ENCODE measurements at places on chromosomes 4 and X.

DNA sequence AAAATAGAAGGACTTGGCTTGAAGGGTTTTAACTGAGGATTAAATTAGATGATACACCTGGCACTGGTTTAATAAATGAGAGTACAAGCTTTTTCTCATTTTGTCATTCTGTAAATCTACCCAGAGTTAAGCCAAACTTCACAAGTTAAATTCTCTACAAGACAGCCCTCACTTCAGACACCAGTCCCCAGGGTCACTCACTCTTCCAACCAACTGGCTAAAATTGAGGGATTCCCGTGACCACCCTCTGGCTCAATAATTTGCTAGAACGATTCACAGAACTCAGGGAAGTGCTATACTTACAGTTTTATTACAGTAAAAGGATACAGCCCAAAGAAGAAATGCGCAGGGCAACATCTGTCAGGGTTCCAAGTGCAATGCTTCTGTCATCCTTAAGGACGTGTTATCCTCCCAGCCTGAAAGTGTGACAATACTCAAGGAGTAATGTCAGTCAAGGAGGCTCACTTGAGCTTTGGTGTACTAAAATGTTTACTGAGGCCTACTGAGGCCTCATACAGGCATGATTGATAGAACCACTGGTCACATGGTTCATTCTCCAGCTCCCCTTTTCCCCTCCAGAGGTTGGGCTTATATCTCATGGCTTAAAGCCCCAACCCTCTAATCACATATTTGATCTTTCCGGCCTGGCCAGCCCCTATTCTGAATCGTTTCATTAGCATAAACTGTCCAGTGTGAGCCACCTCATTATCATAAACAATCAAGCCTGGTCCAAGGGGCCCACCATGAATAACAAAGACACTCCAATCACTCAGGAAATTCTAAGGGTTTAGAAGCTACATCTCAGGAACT, 9.6 kb upstream of the TMSB4X start:
- DNase-seq: no peak

DNA sequence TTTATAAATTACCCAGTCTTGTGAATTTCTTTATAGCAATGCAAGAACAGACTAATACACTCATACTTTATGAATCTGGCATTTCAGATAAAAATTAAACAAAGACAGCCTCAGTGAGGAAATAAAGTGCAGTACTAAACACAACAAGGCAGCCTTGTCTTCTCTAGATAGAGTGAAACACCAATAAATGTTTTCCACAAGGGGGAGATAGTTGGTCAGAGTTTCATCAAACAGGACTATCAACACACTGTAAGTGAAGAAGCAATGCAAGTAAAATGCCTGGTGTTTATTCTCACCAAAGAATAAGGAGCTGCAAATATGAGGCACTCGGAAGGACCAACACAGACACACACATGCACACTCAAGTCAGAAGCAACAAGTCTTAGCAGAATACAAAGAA, 62.8 kb downstream of the FAM9B start:
- DNase-seq: no peak

GRCh38 chr4:77073106-77073809, 2.5 kb downstream of the CCNI start:
- DNase-seq: no peak

DNA sequence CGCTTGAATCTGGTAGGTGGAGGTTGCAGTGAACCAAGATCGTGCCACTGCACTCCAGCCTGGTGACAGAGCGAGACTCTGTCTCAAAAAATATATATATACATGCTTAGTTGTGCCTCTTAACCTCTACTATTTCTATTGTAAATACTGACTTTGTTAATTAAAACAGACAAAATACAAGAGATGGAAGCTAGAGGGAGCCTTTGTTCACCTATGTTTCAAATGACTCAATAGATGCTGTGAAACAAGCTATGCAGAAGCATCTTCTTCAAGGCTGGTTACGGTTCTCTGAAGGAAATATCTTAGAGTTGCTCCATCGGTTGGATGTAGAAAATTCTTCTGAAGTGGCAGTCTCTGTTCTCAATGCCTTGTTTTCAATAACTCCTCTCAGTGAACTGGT, 6.2 kb downstream of the NCAPG start:
- DNase-seq: peak; percentile 44

GRCh38 chr4:103074744-103075434, 1.7 kb downstream of the SLC9B2 start:
- DNase-seq: no peak

DNA sequence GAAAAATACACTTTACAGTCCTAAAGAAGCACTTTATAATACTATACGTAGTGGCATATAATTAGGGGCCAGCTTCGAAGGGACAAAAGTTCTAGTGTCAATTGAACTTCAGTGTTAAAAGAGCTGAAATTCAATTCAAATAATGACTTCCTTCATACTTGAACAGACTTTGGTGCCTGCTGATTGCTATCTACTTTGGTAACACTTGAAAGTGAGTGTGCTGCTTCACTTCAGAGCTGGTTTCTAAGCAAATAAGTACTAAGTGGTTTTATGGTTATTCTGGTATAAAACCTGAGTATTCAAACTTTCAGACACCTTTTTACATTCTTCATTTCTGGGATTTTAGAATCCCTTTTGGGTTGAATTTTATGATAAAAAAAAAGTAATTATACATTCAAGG, 107.0 kb downstream of the SLC4A4 start:
- no peak for DNase-seq

DNA sequence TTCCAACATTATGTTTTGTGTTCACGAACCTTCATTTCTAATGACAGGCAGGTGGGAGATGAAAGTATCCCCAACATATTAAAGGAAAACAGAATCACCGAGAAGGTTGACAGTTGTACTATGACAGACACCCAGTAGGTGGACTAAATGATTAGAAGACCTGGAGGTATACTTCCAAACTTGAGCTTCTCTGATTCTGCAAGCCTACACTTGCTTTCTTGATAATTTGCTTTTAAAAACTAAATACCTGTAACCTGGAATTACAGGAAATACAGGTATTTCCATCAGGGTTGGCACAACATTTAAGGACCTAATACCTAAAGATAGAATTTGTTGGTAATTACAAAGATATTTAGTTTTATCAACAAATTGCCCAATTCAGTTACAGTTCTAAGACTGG, 43.4 kb downstream of the C4orf51 start:
- DNase-seq: no peak

DNA sequence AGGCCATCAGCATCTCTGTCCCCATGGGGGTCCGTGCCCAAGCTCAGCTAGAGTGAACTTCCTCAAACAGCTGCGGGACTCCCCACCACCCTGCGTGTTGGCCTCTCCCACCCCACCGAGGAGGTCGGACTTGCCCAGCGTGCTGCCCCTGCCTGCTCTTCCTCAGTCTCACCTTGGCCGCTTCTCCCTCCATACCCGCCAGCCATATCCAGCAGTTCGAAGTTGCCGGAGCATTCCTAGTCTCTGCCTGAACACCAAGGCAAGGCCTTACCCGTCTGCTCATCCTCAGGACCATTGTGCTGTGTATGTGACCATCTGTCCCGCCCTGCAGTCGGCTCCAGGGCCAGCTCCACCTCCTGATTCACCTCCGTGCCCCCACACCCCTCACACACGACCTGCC, 84.5 kb downstream of the WFS1 start:
- DNase-seq: no peak

- no peak for DNase-seq
Observed at GRCh38 chr4:123250843-123251242, 145.8 kb upstream of the SPRY1 start.

- no peak for DNase-seq
Observed at GRCh38 chrX:101260435-101260834, 30.7 kb downstream of the TAF7L start.

DNA sequence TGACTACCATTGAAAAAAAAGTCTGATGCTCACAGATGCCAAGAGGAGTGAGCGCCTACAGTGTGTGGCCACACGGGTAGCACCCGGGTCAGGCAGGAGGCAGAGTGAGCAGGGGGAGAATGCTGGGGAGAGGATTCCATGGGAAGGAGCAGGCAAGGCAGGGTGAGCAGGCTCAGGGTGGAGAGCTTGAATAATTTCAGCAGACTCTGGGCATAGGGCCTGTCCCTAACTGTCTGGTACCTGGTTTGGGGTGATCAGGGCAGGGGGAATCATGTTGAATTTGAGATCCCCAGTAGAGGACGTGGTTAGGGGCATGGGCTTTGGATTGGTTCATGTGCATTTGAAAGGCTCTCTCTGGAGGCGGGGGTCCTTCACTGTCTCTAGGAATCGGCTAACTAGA, 51.2 kb upstream of the TLR3 start:
- DNase-seq: no peak

- no peak for DNase-seq
Observed at GRCh38 chrX:105755109-105755508, 67.2 kb upstream of the NRK start.

GRCh38 chr4:70236125-70236524, 6.3 kb upstream of the CSN3 start:
- DNase-seq: no peak

DNA sequence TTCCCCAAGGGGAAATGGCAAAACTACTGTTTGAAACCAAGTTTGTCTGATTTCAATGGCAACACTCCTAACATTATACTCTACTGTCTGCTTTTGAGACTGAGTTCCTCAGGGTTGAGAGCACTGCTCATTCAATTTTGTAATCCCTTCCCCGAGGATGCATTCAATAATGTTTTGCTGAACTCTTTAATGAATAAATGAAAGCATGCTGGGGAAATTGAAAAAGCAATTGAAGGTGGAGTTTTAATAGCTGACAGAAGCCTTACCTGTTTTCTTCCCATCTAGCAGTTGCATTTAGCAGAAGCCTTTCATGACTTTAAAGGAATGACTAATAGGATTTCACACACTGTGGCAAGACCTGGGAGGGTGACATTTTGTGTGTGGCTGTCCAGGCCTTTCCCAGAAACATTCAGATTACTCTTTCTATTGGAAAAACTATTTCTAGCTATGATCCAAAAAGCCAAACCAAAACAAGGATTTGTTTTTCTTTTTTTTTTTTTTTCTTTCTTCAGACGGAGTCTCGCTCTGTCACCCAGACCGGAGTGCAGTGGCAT, 45.1 kb downstream of the DTHD1 start:
- DNase-seq: no peak

DNA sequence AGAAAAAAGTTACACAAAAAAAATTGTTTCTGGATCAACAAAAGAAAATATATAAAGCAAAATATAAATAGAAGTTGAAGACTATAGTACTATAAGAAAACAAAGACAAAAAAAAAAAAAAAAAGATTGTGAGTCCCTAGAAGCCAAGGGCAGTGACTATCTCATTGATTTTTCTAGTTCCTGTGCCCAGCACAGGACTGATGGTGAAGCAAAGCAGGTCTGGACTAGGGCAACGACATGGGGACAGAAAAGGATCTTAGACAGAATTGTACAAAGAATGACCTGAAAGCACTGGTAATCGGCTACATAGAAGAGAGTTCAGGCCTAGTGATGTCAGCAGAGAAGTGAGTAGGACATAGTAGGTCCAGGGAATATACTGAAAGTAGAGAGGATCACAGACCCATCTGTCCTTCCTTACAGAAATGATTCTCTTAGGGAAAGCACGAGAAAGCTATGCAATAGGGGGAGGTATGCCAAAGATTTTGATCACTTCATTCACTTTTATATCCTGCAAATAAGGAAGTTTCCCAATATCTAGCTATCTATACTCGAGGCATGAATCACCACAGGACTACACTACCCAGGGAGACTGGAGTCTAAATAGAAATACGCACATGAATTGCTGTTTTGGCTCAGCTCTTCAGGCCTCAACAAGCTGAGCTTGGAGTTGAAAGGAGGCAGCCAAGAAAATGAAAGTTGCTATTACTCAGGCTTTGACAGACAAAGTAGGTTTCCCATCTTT, 230.9 kb upstream of the GPC4 start:
- DNase-seq: no peak

GRCh38 chr4:72602396-72603376, 33.7 kb upstream of the ADAMTS3 start:
- no peak for DNase-seq

- no peak for DNase-seq
Observed at GRCh38 chrX:19256986-19257385, 86.7 kb upstream of the PDHA1 start.

GRCh38 chr4:156326246-156326645, 372.6 kb upstream of the CTSO start:
- DNase-seq: no peak

DNA sequence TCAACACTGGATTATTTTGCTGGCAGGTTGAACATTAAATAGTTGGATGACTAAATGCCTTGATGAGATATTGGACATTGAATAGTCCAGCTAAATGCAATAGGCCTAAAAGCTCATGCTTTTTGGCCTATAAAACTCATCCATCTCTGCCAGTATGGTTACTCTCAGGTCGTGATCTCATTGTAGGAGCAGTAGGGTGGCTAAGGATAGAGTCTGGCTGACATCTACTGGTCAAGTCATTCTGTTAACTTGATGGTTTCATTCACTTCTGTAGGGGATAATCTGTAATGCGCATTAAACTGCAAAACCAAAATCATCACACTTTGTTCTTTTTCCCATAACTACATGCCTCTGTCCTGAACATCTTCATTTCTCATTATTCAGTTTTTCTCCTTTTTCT, 227.0 kb downstream of the DKK2 start:
- DNase-seq: no peak

DNA sequence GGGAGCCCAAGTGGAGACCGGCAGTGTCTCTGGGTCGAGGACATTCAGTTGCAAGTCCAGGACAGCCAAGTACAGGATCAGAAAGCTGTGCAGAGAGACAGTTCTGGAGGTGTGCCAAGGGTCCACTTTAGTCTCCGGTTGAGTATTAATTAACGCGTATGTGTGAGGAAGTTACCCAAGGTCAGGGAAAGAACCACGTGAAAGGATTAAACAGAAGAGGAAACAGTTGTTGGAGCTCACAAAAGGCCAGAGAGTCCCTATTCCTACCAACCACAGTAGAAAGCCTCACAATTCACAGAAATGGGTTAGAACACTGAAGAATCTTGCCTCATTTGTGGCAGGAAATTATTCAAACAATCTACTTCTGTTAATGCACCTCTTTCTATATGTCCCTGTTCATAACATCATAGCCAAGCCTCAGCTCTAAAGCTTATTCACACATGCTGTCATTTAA, 17.9 kb upstream of the NSUN7 start:
- peak; percentile 28 for DNase-seq

GRCh38 chrX:153454901-153455550, 9.2 kb upstream of the TREX2 start:
- DNase-seq: no peak

DNA sequence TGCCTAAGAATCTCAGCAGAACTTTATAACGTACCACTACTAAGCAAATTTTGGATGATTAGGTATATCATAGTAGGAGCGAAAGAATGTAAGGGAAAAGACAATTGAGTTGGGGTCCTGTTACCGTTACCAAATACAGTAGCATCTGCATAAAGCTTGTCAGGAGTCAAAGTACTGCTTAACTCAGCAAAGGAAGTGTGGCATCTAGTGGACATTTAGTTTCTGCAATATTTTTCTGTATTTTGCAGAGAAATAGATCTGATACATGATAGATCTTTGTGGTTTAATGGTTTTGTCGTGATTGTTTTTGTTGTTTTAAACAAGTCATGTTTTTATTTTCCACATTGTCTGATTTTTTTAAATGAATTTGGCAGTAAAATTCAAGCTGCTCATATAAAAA, 81.0 kb upstream of the SMARCAD1 start:
- no peak for DNase-seq

All from bone marrow (tissue), 2 donors.